CD4-positive, alpha-beta T cell treated with Interferon gamma for 1 hour (primary cell): ENCODE measurements at places on chromosomes 1 and 21.

DNA sequence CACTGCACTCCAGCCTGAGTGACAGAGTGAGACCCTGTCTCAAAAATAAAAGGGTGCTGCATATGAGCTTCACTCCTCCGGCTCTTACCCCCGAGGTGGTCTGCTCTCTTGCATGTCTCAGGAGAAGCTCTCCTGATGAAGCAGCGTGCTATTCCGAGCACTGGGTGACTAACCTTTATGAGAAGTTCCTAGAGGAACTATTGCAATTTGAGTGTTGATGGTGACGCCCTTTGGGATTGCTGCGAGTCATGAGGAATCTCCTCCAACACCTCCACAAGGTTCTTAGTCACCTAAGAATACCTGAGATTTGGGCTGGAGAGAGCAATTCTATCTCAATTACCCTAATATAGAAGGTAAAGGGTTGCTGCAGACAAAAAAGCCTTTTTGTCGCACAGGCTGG, 40.8 kb upstream of the TINAGL1 start:
- no peak for DNase-seq

- no peak for DNase-seq
These were observed 10.8 kb downstream of the CD46 start for GRCh38 chr1:207762622-207763021.

GRCh38 chr1:222417264-222417663, 130.6 kb downstream of the HHIPL2 start:
- no peak for DNase-seq

DNA sequence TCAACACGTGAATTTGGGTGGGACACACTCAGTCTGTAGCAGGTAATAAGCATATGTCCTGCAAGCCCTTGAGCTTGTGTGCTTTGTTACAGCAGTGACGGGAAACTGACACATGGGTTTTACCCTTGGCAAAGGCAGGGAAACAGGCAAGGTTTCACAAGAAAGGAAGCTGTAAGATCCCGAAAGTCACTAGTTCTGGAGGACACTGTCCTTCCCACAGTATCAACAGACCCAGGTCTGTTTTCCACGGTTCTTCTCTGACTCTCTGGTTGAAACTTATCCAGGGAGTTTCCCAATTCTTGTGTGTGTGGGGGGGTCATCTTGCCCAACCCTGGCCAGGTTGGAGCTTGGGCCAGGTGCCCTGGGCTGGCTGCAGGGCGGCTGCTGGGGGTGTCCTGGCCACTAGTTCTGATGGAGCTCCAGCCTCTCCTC, 29.3 kb upstream of the ZBTB21 start:
- no peak for DNase-seq

GRCh38 chr1:44572572-44572879, 101.8 kb downstream of the TMEM53 start:
- DNase-seq, result no peak

DNA sequence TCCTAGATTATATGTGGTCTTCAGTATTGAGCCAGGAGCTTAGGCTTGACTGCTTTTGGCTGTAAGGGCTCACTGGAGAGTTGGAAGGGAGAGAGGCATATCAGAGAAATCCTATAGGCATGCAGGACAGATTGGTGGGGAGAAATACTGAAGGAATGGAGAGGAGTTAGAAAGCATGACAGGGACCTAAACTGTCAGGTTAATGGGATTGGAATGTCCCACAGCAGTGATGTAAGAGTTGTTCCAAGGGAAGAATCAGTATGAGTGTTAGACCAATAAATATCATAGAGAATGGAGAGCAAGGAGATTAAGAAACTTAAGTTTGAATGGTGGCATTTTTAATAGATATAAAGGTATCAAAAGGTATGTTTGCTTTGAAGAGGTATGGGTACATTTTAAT, 39.7 kb downstream of the SLC35A3 start:
- no peak for DNase-seq

- no peak for DNase-seq
These were observed 28.5 kb downstream of the COA7 start for GRCh38 chr1:52669696-52670095.

DNA sequence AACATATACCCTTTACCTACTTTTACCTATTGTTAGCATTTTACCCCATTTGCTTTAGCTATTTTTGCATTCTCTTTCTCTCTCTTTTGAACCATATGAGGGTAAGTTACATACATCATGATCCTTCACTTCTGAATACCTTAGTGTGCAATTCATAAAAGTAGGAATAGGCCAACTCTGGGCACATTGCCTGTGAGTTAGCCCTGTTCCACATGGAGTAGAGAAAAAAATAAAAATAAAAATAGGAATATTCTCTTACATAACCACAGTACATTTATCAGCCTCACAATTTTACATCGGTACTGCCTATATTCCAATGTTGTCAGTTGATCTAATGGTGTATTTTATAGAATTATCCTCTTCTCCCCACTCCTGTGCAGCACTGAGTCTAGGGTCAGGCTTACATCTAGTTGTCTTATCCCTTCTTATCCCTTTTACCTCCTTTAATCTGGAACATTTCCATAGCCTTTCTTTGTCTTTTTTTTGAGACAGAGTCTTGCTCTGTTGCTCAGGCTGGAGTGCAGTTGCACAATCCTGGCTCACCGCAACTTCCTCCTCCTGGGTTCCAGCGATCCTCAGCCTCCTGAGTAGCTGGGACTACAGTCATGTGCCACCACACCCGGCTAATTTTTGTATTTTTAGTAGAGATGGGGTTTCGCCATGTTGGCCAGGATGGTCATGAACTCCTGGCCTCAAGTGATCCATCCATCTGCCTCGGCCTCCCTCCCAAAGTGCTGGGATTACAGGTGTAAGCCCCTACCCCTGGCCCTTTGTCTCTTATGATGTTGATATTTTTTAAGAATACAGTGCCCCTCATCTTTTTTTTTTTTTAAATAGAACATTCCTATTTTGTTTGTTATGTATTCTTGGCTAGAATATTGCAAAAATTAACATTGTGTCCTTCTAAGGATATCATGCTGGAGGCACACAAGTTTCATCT, 11.1 kb upstream of the SLC30A1 start:
- DNase-seq, result peak; percentile 58

- DNase-seq, result no peak
These were observed 1237.2 kb downstream of the PLA2G4A start for GRCh38 chr1:188065917-188066316.

DNA sequence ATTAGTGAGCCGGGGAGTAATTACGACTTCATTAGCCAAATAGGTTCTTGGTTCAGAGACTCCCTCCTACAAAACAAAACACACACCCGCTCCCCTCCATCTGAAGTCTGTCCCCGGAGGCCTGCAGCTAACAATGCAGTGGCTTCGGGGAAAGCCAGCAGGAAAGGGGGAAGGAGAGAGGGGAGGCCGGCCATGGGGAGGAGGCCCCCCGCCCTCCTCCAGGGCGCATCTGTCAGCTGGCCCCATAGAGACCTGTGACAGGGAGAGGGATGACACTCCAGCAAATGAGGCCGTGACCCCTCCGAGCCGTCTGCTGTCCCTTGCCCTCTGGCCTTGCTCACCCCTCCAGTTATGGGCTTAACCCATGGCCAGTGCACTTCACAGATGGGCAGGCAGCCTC, 12.1 kb upstream of the CNTN2 start:
- DNase-seq, result no peak

- no peak for DNase-seq
These were observed 218.2 kb downstream of the NRIP1 start for GRCh38 chr21:14846621-14847020.

GRCh38 chr1:13487957-13488356, 25.8 kb downstream of the LRRC38 start:
- no peak for DNase-seq

DNA sequence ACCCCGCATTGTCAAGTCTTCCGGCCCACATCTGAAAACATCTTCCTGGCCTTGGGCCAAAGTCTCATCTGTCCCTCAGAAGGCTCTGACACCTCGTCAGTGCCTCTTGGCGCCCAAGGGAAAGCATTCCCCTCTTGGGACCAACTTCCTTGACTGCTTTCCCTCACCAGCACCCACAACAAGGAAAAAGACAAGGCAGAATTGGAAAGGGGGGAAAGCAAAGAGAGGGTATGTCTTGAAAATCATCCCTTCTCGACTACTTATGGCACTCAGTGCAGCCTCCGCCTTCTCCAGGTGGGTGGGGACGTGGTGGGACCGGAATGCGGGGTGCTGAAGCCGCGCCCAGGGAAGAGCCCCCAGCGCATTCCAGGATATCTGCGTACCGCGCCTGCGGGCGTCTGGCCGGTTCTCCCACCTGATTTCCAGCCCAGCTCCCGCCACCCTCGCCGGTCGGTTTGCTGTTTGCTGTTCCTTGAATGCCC, 554 bp upstream of the SLC39A1 start:
- no peak for DNase-seq

GRCh38 chr21:41865002-41865777, 14.0 kb downstream of the PRDM15 start:
- DNase-seq, result no peak

- no peak for DNase-seq
These were observed 4.7 kb downstream of the POGK start for GRCh38 chr1:166843769-166844596.

DNA sequence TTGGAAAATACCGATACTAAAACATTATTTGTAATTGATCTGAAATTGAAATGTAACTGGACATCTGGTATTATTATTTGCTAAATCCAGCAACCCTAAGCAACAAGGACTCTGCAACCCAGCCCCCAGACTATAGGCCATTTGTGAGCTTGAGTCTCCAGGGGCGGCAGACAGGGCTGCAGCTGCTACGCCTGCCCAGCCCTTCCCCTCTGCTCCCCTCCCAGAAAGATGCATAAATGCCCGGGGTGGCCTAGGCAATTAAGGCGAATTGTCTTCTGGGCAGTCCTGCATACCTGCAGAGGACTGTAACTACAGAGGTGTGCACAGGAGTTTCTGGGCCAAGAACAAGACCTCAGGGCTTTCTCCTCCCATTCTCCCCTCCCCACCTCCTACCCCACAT, 41.2 kb upstream of the LBR start:
- DNase-seq, result no peak
